ENCODE measurements at places on chromosomes 7 and 10. TPM values are rescaled to one million over a fixed set of nuclear protein-coding genes. Genes with fewer than 3 reads are reported as not detected.
A peak's percentile ranks its signal among the peaks of the same experiment; 100 is the strongest.

- DNase-seq, result no peak
Observed at GRCh38 chr7:101870361-101871062, 53.1 kb downstream of the CUX1 start.

The CYP2E1 gene
- 7.7 TPM for total RNA-seq

The PSMA2 gene
- total RNA-seq, result 103 TPM

The SAP25 gene
- total RNA-seq, result 2.6 TPM

The MYOZ1 gene
- 4.0 TPM for total RNA-seq

DNA sequence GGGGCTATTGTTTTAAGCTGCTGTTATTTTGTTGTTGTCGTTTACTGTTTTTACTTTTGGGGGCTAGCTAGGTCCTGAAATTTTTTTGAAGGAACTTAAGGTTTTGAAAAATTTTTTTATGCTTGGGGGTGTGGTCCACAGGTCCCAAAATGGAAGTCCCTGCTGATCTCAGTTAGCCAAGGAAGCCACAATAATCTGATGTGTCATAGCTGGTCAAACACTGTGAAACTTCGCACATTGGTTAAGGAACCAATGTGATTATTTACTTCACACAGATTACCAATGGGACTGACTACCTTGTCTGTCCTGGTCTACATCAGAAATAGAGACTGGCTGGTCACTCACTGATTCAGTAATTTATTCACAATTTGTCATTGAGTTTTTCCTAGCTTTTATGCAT, 29.5 kb upstream of the HYCC1 start:
- DNase-seq, result no peak

The PRSS37 gene
- total RNA-seq, result not detected

The CFAP43 gene
- 0.56 TPM for total RNA-seq

- no peak for DNase-seq
Observed at GRCh38 chr7:102215256-102215655, 71.4 kb upstream of the SH2B2 start.

The DPP6 gene
- total RNA-seq, result 1.4 TPM

GRCh38 chr10:5442990-5443370, 30.6 kb downstream of the NET1 start:
- DNase-seq, result no peak

GRCh38 chr10:81865581-81865980, 9.4 kb upstream of the NRG3 start:
- no peak for DNase-seq

DNA sequence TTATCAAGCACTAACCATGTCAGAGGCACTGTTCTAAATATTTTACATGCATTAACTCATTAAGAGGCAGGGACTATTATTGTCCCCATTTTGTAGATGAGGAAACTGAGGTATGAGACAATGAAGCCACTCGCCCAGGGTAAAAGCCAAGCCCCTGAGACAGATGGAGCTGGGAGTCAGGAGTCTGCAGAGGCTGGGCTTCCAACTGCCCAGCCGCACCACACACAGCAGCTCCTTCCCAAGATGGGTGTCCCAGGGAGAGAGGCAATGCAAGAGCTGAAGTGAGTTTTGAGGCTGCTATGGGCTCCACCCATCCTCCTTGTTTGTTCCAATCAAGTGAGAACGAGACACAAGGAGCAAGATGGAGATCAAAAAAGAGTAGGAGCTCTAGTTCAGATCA, 244.2 kb downstream of the KCNMA1 start:
- DNase-seq, result no peak

The SFRP5 gene
- total RNA-seq, result 3.5 TPM

The HOXA7 gene
- not detected for total RNA-seq

DNA sequence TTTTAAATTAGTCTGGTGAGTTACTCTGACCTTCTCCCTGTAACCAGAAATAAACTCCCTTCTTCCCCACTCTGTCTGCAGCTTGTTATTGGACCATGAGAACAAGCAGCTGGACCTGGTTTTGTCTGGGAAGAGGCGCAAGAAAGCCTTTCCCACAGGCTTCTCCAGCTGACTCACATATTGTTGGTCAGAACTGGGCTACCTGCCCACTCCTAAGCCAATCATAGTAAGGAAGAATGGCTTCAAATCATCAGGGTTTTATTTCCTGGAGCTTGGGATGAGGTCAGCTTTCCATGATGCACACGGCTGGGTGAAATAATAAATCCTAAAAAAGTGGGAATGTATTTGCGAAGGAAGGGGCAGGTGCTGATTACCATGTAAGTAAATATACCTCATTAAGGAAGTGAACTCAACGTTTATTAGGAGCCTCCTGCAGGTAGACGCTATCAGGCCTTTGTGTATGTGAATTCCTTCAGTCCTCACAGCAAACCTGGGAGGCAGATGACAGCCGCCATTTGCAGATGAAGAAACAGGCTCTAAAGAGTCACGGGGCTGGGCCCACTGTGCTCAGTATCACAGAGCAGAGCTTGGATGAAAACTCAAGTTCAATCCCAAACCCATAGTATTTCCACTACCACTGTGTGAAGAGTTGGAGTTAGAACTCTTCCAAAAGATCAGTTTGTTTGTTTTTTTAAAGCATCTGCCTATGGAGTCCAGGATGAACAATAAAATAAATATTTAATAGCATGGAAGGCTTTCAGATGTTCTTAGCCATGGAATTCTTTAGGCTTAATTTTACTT, 32.8 kb downstream of the IL15RA start:
- no peak for DNase-seq

GRCh38 chr10:97067716-97068391, 117.9 kb downstream of the SLIT1 start:
- no peak for DNase-seq

DNA sequence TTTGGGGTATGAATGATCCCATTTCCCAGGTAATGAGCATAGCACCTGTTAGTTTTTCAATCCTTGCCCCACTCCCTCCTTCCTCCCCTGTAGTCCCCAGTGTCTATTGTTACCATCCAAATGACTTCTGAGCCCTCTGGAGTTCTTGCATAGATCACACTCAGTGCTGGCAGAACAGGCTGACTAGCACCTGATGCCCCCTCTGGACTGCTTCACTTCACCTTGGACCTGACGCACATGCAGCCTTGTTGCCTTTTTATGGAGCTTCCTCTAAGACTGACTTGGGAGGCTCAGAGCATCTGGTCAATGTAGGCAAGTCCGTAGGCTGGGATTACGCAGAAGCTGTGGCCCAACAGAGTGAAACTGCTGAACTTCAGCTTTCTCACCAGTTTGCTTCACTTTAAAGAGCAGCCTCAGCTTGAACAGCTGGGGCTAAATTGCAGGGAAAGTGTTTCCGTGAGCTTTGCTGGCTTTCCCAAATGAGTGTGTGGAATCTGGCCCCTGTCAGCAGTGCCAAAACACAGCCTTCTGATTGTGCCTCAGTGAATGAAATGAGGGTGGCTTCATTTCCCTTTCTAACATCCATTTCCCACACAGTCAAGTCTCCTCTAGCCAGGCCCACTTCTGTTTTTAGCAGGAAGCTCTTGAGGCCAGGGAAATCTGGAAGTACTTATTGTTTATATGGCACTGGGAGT, 48.5 kb downstream of the NXPH1 start:
- no peak for DNase-seq

DNA sequence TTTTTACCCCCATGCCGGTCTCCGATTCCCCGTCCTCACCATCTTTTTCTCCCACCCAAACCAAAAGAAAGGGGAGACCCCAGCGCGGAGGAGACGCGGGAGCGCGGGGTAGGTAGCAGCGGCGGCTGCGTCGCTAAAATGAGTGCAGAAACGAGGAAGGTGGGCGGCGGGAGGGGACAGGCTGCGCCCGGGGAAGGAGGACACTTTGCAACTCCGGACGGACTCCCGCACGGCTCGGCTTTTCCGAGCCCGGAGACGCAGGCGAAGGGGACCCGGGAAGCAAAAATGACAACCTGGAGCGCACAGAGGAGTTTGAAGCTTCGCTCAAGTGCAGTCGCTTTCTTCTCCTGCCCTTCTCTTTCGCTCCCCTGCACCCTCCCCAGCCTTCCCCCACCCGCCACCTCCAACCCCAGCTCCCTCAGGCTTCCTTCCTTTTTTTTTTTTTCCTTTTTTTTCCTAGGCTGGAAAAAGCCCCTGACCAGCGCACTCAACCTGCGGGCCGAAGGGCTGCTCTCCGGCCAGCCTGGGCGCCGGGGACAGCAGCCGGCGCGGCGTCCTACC, 453 bp downstream of the SFMBT2 start:
- peak; percentile 49 for DNase-seq

The NXPH1 gene
- not detected for total RNA-seq

The AKR1C8 gene
- total RNA-seq, result not detected

The SLC35B4 gene
- 34.0 TPM for total RNA-seq

The INHBA gene
- total RNA-seq, result 0.08 TPM
